Body of pancreas (tissue), 4 donors: ENCODE measurements at places on chromosomes 4 and X. TPM values are rescaled to one million over a fixed set of nuclear protein-coding genes. Genes with fewer than 3 reads are reported as not detected.

DNA sequence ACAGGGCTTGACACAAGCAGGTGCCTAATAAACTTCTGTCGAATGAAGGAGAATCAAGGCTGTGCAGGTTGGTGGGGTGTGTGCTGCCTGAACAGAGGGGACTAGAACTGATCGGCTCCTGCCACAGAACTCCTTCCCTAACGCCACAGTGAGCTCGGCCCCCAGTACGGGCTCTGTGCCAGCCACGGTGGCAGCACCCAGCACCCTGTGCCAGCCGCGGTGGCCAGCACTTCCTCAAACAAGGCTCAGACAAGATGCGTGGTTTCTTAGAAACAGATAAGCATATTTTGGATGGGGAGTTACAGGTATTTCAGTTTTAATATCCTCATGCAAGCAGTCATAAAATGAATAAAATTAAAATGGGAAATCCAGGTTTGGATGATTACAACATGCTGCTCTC is 26.0 kb upstream of the C4orf50 start:
- no peaks in the 10 kb centered on the region for H3K27me3 ChIP-seq
- no peaks in the 10 kb centered on the region for H3K36me3 ChIP-seq
- no peak overlapping the region for H3K4me3 ChIP-seq
- DNase-seq = no peak
- H3K27ac ChIP-seq = no peak overlapping the region

GRCh38 chr4:26062215-26062614 is 148.2 kb downstream of the SMIM20 start:
- no peak overlapping the region for H3K27ac ChIP-seq
- DNase-seq = peak; percentile 54
- peaks cover 20% of the 10 kb centered on the region for H3K4me1 ChIP-seq
- no peaks in the 10 kb centered on the region for H3K36me3 ChIP-seq
- no peak overlapping the region for H3K4me3 ChIP-seq
- H3K27me3 ChIP-seq = no peaks in the 10 kb centered on the region

- no peaks in the 10 kb centered on the region for H3K36me3 ChIP-seq
- DNase-seq = no peak
- no peaks in the 10 kb centered on the region for H3K4me1 ChIP-seq
- H3K27ac ChIP-seq = no peak overlapping the region
Measured at GRCh38 chrX:96707804-96708203, 23.2 kb downstream of the DIAPH2 start.

The CORIN gene
- total RNA-seq = 1.3 TPM
